Smooth muscle cell of the coronary artery (primary cell): ENCODE measurements at places on chromosomes 7 and 10. TPM values are rescaled to one million over a fixed set of nuclear protein-coding genes. Genes with fewer than 3 reads are reported as not detected.

Gene HOXA7
- total RNA-seq = not detected in 2 replicates

Gene CYP2C19
- total RNA-seq = not detected in 2 replicates

Gene SUN1
- total RNA-seq = 131 and 176 TPM in 2 replicates

Gene PPP1R3C
- 33.9 and 36.7 TPM in 2 replicates for total RNA-seq

Gene NUTM2B
- total RNA-seq = 0.30 TPM in 1 of 2 replicates, not detected in the other

Gene HOXA5
- total RNA-seq = not detected in 2 replicates

Gene LIPF
- not detected in 2 replicates for total RNA-seq

Gene CAV1
- total RNA-seq = 153 and 811 TPM in 2 replicates

Gene KNDC1
- total RNA-seq = 0.23 and 1.6 TPM in 2 replicates

Gene INSYN2A
- 0.15 and 0.23 TPM in 2 replicates for total RNA-seq

Gene FOXP2
- total RNA-seq = 0.08 and 5.6 TPM in 2 replicates

Gene NPSR1
- not detected in 2 replicates for total RNA-seq

Gene CTAGE6
- total RNA-seq = 0.12 and 0.23 TPM in 2 replicates

Gene MICU1
- total RNA-seq = 37.7 and 41.4 TPM in 2 replicates

Gene SPDYE6
- total RNA-seq = 0.23 TPM in 1 of 2 replicates, not detected in the other

Gene MRLN
- not detected in 2 replicates for total RNA-seq

Gene NYAP1
- total RNA-seq = 0.12 and 0.38 TPM in 2 replicates

Gene HECW1
- total RNA-seq = 2.2 TPM in 1 of 2 replicates, not detected in the other
